ENCODE measurements at places on chromosomes 7 and 10.

GRCh38 chr7:156703209-156703608, 62.6 kb downstream of the RNF32 start:
- DNase-seq = no peak

- peak; percentile 38 for DNase-seq
These were observed 11.4 kb downstream of the ZWINT start for GRCh38 chr10:56349611-56350010.

GRCh38 chr7:755413-755805, 28.3 kb upstream of the PRKAR1B start:
- DNase-seq = no peak

DNA sequence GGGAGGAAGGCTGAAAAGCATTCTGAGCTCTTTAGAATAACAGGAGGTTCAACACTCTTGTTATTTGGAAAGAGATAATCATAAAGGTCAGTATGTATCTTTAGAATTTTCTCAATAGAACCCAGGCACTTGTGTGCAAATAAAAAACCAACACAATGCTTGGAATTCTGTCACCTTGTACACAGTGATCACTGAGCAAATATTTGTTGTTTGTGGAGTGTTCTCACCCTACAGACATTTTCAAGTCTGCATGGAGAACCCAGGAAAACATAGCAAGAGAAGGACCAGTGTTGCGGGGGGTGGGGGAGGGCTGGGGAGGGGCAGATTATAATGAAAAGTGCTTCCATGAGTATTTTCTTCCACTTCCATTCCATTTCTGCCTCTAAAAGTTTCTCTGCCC, 87.4 kb downstream of the FAM107B start:
- no peak for DNase-seq

DNA sequence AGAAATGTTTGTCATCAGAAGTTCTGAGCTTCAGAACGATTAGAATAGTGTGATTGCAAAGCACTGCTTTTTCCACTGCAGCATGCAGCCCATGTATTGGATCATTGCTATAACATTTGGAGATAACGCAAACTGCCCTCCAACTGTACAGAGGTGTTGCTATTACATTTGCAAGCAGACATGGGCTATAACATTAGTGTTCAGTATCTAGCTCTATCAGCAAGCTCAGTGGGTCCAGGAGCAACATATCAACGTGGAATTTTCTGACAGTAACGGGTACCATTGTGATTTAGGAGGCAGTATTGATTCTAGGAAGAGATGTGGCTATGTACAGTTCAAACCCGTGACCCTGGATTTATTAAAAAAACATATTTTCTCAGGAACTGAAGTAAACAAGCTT, 75.8 kb downstream of the AGMO start:
- DNase-seq = no peak
